ENCODE measurements at places on chromosomes 1 and 21.

GRCh38 chr1:66253330-66253921 lies 280.5 kb upstream of the SGIP1 start:
- DNase-seq: peak; percentile 75

GRCh38 chr1:30087465-30087864 lies 635.9 kb downstream of the MATN1 start:
- DNase-seq: no peak

GRCh38 chr1:66240491-66241484 lies 293.2 kb upstream of the SGIP1 start:
- no peak for DNase-seq

GRCh38 chr1:246350745-246351144 lies 156.3 kb downstream of the SMYD3 start:
- no peak for DNase-seq

- peak; percentile 69 for DNase-seq
Observed at GRCh38 chr1:193654951-193655735, 468.7 kb upstream of the B3GALT2 start.

DNA sequence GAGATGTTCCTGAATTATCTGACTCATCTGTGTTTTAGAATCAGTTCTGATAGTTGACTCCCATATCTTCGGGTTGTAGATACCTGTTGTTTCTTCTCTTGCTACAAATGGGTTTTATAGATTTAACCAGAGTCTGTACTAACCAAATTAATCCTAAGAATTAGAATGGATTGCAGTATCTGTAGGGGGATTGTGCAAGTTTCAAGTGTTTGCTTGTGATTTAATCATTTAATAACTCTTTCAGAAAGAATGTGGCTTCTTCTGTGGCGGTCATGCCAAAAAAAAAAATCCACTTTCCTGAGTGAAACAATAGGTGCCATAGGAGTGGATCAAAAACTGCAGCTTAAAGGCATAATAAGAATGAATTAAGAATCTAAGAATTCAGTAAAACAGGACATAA lies 9.4 kb downstream of the IPO9 start:
- DNase-seq: no peak

- DNase-seq: peak; percentile 90
Observed at GRCh38 chr1:162303004-162303344, 73.7 kb downstream of the SPATA46 start.

GRCh38 chr1:168555508-168556046 lies 11.8 kb upstream of the XCL2 start:
- no peak for DNase-seq

GRCh38 chr1:116769561-116769977 lies 15.3 kb downstream of the CD2 start:
- DNase-seq: peak; percentile 48

DNA sequence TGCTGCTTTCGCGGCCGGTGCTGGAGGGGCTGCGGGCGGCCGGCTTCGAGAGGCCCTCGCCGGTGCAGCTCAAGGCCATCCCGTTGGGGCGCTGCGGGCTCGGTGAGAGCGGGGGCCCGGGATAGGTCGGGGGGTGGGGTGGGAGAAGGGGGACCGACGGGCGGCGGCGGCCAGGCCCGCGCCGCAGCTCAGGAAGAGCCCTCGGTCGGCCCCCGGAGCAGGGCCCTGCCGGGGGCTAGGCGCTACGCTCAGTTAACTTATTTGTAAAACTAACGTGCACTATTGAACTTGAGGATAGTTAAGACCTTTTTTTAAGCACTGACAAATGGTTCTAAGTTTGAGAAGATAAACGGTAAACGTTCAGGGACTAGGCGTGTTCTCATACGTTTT lies 418 bp downstream of the DDX20 start:
- no peak for DNase-seq

DNA sequence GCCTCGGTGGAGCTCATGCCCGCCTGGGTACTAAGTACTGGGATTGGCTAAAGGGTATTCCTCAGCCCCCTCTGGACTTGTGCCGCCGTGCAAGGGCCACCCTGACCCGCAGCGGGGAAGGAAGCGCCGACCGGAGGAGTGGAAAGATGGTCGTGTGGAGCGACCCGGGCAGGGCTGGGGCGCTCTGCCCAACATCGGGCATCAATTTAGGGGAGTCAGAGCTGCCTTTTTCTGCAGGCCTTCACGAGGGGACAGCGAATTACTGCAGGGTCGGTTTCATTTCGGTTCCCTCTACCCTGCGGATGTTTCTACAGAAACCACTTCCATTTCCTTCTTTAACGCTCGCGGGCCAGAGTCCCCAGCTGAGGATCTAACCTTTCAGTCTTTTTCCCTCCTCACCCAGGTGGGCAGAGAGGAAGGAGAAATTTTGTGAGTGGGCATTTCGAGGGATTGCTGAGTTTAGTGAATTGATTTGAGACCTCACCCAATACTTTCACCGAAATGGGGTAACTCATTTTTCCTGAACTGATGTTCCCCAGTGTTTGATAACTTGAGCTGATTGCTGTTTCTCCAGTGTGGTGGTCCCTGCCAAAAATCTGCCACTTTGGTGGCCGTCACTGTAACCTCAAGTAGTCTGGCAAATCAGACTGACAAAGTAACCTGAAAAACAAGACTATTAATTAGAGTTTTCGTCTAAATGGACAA lies 1.1 kb downstream of the TOR1AIP1 start:
- no peak for DNase-seq

- peak; percentile 30 for DNase-seq
Observed at GRCh38 chr1:227242811-227243682, 75.2 kb downstream of the CDC42BPA start.

DNA sequence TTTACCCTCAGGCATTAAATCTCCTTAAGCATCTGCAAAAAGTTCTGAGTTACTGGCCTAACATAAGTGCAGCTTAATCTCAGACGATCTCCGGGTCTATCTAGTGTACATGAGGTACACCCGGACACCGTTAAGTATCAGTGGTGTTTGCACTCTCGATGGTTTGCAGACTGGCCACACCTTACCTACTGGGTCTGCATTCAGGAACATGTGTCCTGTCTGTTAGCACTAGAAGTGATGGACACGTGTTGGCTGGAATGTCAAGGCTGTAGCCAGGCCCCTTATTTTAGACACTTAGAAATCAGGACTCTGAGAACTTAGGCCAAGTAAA lies 783 bp upstream of the AGL start:
- no peak for DNase-seq

GRCh38 chr1:173410794-173411236 lies 66.3 kb upstream of the PRDX6 start:
- DNase-seq: no peak

GRCh38 chr1:229388897-229389580 lies 44.9 kb downstream of the ACTA1 start:
- DNase-seq: peak; percentile 84

DNA sequence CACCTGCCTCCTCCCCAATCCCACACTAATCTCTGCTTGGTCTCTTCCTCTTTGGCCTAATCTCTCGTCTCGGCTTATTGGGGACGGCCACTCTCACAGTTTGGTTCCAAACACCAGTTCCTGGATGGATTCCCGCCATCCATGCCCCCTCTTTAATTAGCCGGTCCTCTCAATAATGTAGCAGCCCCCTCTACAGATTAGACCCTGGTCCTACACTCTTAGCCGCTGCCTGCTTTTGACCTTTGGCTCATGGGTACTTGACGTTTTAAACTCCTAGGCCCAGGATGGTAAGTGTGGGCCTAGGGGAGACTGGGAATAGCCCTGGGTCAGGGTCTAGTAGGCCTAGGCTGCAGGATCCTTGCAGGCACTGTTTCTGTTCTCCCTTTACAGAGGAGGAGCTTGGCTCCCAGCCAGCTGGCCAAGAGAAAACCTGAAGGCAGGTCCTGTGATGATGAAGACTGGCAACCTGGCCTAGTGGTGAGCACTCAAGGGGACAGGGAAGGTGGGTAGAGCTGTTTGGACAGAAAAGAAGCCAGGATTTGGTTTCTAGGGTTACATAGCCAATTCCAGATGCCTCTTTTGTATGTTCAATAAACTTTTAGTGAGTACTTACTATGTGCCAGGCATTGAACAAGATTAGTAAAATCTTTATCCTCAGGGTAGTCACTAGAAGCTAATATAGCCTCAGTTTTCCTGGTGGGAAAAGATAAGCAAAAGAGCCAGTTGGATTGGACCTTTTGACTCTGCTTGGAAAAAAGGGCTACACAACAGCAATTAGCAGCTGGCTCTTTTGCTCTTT lies 758 bp downstream of the RAD54L start:
- DNase-seq: peak; percentile 28

DNA sequence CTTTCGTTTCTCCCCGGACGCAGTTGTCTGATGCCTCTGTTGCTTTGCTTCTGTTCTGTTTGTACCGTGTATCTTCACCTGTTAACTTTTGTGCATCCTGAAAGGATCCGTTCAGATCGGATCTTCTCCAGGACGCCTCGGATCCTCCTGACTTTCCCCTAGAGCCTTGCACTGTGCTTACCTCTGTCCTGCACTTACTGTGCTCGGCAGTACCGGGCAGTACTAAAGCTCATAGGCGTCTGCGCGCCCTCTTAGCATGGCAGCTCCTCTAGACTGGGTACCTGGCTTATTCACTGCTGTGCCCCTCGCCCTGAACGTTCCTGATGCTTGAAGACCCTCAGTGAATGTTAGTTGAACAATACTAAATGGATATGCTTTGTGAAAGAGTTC lies 934 bp downstream of the SCP2 start:
- DNase-seq: peak; percentile 5

- no peak for DNase-seq
Observed at GRCh38 chr1:85085417-85085816, 37.1 kb upstream of the MCOLN3 start.

GRCh38 chr1:225896937-225897549 lies 8.1 kb upstream of the LEFTY1 start:
- no peak for DNase-seq

DNA sequence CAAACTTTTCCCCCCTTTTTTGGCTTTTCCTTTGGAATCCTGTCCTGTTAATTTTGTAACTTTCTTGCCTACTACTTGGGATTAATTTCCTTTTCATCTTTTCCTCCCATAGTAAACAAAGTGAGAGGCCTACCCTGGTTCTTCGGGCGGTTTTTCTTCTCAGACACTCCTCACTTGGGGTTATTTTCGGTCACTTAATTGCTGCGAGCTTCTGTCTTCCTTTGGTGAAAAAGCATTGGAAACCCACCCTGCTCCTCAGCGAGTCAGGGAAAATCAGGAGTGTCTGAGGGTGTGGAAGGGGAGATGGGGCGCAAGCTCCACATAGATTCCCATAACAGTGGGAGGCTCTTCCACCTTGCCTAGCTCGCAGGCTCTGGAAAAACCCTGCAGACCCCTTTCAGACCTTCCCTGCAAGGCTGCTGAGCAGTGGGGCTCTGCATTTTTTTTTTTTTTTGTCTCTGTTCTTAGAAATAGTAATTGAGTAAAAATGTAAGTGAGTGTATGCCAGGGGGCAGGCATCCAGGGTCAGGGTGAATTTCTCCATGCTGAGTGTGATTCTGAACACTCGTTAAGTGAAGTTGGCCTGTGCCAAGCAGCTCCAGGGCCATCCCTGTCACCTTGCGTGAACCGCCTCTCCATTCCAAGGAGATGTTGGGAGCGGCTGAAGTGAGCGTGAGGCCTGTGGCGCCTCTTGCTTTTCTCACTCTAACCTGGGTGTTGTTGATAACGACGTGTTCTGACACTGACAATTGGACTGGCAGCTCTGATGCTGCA lies 20.3 kb downstream of the TGFB2 start:
- no peak for DNase-seq

- DNase-seq: no peak
Observed at GRCh38 chr1:245946905-245947304, 560.2 kb downstream of the SMYD3 start.

GRCh38 chr1:147673406-147673805 lies 3.1 kb upstream of the ACP6 start:
- DNase-seq: peak; percentile 35

DNA sequence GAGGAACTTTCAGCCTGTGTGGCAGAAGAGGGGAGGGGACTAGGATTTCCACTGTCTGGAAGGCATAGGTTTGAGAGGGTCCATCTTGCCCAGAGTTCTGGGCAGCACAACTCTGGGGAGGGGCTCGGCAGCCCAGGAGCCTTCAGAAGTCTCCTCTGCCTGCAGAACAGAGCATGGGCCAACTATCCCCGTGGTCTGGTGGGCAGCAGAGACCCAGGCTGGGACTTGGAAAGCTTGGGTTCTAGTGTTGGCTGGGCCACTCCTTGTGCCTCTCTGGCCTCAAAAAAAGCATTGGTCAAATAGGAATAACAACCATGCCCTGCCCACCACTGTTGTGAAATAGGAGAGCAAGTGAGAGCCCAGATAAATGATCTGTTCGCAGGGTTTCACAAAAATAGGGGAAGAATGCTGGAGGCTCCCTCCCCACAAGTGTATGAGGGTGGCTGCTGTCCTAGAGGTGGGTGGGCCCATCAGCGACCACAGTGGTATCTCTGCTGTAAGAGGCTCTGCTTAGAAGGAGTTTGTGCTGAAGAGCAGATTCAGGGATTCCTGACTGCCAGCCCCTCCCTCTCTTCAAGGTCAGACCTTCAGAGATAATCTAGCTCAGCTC lies 8.9 kb downstream of the EPHA10 start:
- no peak for DNase-seq

DNA sequence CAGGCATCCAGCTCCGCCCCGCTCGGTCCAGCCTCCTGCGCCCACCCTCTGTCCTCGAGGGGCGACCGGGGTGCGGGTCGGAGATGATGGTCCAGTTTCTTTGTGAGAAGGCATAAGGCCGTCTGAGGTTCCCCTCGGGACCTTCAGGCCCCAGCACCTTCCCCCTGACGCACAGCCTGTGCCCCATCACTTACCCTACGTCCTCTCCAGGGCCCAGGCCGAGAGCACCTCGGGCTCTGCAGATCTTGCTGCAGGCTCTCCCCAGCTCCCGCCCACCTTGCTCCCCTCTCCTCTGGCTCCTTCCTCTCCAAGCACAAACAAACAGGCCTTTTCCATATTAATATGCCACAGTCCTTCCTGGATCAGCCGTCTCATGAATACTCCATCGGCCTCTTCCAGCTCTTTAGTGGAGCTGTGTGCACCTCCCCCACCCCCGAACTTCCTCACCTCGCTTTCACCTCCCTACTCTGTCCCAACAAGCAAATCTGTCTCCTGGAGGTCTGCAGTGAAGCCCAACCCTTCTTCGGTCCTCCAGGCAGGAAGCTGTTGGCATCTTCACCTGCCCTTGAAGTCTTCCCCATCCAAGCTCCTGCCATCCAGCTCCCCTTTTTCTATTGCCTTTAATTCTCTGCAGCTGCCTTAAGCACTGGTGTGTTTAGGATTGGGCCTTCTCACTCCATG lies 448 bp upstream of the COL9A2 start:
- no peak for DNase-seq

DNA sequence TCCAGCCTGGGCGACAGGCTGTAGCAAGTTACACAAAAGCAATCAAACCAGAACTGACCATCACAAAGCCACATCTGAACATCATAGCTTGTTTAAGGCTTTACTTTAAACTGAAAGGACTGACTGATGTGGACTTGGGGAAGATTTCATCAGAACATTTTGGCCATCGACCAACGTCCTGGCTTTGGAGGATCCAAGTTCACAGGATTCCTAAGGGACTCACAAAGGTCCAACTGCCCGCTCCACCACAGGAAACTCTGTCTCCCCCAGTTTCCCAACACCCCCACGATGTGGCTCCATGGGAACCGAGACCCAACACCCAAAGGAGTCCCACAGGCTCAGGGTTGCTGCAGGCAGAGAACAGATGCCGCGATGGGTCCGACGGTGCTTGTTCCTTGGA lies 9.3 kb downstream of the SSU72 start:
- DNase-seq: no peak

- no peak for DNase-seq
Observed at GRCh38 chr1:214976665-214977064, 105.9 kb upstream of the KCNK2 start.

Measured in fibroblast of skin of back (primary cell).